ENCODE measurements at places on chromosomes 7 and 10.
A peak's percentile ranks its signal among the peaks of the same experiment; 100 is the strongest.

- DNase-seq = peak; percentile 44
These were observed 176.3 kb downstream of the DGKI start for GRCh38 chr7:137670222-137671064.

GRCh38 chr10:51430506-51430905 lies 268.9 kb downstream of the CSTF2T start:
- DNase-seq = no peak

DNA sequence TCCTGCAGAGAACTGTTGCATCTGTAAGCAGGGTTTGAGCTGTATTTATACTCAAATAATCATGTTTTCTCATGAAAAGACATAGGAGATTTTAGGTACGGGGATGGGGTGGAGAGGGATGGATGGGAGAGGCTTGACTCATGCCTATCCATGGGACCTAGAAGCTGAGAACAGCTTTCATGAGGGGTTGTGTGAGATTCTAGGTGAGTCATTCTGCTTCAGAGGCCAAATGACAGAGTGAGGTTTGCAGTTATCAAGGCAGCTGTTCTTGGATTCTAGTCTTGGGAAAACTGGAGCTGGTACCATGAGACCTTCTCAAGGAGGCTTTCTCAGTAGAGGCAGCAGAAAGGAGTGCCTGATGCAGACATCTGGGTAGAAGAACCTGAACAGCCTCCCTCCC lies 746.9 kb downstream of the TYW1 start:
- no peak for DNase-seq

DNA sequence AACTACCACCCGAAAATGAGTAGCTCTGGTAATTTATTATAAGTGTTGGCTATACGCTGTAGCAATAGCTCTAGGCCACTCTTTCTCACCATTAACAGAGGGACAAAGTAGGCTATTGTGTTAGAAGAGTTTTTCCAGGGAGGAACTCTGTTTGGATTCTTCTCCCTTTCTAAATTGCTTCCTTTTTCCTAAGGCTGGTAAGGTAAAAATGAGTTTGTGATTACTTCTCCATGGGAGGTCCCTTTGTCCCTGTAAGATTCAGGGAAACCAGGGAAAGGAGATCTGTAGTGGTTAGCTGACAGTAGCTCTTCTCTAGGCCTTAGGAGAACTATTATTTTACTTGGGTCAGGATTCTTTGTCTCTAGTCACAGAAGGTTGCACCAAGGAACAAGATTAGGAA lies 23.2 kb upstream of the SEMA3E start:
- no peak for DNase-seq

DNA sequence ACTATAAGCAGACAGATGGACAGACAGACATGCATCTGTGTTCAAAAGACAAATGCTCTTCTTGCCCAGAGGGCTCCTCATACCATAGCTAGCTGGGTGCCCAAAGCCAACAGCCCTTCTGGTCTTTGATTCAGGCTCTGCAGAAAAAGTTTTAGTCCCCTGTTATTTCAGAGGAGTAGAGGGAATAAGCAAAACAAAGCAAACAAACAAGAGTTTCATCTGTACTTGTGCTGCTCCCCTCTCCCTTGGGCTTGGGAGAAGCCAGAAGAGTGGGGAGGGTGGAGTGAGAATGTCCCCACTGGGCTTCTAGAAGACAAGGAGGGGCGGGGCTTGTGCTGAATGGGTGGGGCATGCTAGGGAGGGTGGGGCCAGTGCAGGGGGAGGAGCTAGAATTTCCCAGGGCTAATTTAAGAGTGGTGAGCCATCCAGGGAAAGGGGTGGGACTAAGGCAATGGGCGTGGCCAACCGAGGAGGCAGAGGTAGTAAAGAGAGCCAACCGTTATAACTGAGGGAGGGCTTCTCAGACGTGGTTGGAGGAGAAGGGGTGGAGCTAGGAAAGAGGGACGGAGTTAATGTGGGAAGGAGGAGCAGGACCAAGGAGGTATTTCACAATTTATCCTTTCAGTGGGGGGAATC lies 101.2 kb upstream of the MGMT start:
- no peak for DNase-seq

Data from H54 (cell line).